ENCODE measurements at places on chromosomes 2 and 18. TPM values are rescaled to one million over a fixed set of nuclear protein-coding genes. Genes with fewer than 3 reads are reported as not detected.

Gene SH3BP4
- 42.6 TPM for total RNA-seq

Gene MARCHF4
- 0.93 TPM for total RNA-seq

- H3K27me3 ChIP-seq, result peaks cover 6% of the 10 kb centered on the region
- H3K27ac ChIP-seq, result no peak overlapping the region
- H3K36me3 ChIP-seq, result peaks cover 4% of the 10 kb centered on the region
- DNase-seq, result no peak
- peaks cover 33% of the 10 kb centered on the region for H3K4me1 ChIP-seq
Measured at GRCh38 chr2:120775194-120775593, 39.5 kb downstream of the GLI2 start.

DNA sequence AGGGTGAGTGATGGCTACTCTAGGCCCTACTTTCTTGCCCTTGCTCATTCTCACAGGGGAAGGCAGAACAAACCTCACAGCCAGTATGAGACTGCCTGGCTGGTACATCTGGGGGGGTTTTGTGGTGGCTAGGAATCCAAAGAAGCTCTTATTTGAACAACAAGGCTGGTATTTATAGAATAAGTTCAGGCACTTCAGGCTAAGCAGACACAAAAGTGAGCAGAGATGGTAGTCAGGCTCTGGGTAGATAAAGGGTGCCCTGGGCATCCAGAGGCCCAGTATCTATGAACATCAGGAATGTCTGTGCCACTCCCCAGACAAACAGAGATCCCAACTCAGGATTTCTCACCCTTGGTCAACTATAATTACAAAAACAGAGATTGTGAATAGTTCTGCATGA, 57.2 kb upstream of the RTN4 start:
- no peak for DNase-seq
- no peak overlapping the region for H3K27ac ChIP-seq
- H3K27me3 ChIP-seq, result no peaks in the 10 kb centered on the region
- H3K36me3 ChIP-seq, result no peaks in the 10 kb centered on the region

DNA sequence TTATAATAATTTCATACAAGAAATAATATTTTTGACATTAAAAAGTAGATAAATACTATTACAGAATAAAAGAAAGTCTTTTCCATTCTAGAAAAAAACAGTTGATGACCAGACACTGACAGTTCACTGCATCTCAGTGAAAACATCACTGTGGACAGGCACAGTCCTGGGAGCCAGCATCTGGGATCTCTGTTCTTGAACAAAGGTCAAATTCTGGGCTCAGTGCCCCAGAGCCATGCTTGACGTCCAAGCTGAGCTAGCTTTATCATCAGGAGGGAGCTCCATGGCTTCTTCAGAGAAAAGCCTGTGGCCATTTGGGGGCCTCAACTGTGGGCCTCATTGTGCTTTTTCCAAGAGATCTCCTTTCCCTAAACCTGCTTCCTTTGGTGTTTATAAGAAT, 86.1 kb upstream of the SRD5A2 start:
- H3K4me1 ChIP-seq, result no peaks in the 10 kb centered on the region
- no peak overlapping the region for H3K4me3 ChIP-seq
- no peak for DNase-seq
- H3K36me3 ChIP-seq, result no peaks in the 10 kb centered on the region

Gene POTEJ
- not detected for total RNA-seq

Data from type B pancreatic cell (in vitro differentiated cells).